ENCODE measurements at places on chromosomes 1 and 21.
A peak's percentile ranks its signal among the peaks of the same experiment; 100 is the strongest.

GRCh38 chr1:121413821-121414220 is 229.0 kb downstream of the SRGAP2C start:
- peak; percentile 8 for DNase-seq

- DNase-seq = peak; percentile 90
Observed at GRCh38 chr1:178629252-178630154, 95.5 kb upstream of the RALGPS2 start.

GRCh38 chr1:63774617-63775417 is 1.0 kb downstream of the ROR1 start:
- peak; percentile 76 for DNase-seq

DNA sequence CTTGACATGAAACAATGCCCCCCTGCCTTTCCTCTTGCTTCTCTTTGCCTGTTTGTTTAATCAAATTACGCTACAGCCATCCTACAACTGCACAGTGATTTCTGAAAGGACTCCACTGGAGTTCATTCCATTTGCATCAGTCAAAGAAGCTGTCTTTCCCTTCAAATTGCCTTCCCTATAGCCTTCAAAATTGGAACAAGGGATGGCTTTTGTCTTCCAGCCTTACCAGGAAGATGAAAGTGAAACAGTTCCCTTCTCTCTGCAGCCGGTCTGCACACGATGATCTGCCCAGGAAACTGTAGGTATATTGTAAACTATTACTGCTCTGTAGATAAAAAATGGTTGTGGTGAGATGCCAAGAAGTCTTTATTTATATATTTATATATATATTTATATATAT is 65.6 kb upstream of the ETS2 start:
- DNase-seq = no peak

DNA sequence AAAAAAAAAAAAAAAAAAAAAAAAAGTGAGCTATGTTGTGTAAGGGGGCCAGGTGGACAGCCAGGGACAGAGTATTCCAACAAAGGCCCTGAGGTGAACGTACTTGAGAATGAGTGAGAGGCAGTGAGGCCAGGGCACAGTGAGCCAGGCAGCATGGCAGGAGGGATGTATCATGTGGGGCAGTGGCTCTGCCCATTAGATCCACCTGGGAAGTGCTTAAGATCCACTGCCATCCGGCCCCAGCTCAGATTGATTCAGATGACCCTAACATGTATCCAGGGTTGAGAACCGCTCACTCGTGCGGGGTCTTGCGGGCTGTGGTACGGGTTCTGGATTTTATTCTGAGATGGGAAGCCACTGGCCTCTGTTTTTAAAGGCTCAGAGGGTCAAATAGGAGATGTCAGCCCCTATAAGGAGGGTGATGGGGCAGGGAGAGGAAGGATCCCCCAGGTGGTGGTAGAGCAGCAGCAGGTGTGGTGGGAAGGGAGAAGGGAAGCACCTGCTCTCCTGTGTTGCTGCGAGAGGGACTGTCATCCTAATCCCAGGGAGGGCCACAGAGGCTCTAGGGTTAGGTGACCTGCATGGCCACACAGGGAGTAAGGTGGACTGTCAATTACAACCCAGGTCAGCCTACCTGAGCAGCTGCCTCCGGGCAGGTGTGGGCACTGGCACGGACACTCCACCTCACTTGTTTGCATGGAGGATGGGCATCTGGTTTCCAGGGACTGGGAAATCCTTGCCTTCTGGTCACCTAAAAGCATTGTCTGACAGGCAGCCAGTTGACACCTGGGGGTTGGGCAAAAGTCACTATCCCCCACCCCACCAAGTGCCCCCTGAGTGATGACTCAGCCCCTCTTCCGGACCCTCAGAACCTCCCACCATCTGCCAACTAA is 31.6 kb downstream of the CDK18 start:
- DNase-seq = peak; percentile 0

GRCh38 chr1:166882893-166883292 is 6.8 kb upstream of the TADA1 start:
- DNase-seq = no peak

- DNase-seq = peak; percentile 70
Observed at GRCh38 chr1:230867903-230868735, at the start of gene C1orf198. TSS of gene C1orf198 (minus strand) at chr1:230868521. CDS start at chr1:230868512, 9 bp downstream.

DNA sequence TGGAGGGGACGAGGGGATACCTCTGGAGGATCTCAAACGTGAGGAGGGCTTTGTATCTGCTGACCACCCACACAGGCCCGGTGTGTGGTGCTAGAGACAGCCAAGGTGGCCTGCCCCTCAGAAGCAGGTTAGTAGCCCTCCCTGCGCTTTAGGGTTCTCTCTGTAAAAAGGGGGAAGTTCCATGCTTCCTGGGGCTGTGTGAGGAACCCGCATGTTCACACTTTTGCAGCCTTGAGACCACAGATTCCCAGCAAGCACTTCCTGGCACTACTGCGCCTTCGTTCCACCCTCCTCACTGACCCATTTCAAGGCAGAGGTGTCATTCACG is 7.9 kb upstream of the GUCA2B start:
- no peak for DNase-seq

DNA sequence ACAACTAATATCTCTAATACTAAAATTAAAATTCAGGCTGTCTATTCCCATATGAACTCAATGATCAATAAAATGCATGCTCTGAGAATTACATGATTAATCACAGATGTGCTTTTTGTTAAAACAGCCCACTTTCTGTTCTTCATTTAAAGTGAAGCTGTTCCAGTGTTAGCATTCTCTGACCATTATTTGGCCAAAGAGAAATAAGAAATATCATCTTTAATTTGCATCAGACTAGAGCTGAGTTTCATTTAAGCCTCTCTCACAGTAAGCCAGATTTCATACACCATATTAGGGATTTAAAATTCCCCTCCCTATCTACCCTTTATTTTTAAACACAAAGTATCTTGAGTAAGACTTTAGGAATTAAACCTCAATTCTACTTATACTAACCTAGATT is 261.6 kb downstream of the TPR start:
- DNase-seq = peak; percentile 78

All from muscle of leg (tissue), 16 donors.